Central memory CD4-positive, alpha-beta T cell (primary cell): ENCODE measurements at places on chromosomes 2 and 18.

- no peak for DNase-seq
Observed at GRCh38 chr2:240168041-240168440, 27.6 kb upstream of the OTOS start.

GRCh38 chr2:204486805-204487204, 58.5 kb upstream of the PARD3B start:
- no peak for DNase-seq

DNA sequence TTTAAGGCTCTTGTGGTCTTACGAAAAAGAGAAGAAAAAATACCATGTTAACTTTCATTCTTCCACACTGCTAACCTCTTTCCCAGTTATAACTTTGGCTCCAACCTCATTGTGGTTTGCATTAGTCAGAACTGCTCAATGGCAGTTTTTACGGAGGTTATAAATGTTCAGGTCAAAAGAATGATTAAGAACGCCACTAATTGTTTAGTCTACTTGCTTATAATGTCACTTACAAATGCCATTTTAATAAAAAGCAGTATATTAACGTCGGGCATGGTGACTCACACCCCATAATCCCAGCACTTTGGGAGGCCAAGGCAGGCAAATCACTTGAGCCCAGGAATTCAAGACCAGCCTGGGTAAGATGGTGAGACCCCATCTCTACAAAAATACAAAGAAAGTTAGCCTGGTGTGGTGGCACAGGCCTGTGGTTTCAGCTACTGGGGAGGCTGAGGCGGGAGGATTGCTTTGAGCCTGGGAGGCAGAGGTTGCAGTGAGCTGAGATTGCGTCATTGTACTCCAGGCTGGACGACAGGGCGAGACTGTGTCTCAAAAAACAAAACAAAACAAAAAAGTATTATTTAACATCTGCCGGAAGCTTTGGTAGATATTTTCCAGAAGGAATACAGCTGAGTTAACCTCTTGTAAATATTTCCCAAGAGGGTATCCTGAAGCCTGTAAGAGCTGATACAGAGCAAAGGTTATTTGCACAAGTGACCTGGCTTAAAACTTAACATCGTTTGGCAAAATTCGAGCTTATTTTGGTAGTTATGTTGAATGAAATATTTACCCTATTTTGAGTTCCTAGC, 5.1 kb downstream of the AGPS start:
- no peak for DNase-seq

GRCh38 chr2:228056293-228057097, 125.0 kb downstream of the SPHKAP start:
- no peak for DNase-seq

DNA sequence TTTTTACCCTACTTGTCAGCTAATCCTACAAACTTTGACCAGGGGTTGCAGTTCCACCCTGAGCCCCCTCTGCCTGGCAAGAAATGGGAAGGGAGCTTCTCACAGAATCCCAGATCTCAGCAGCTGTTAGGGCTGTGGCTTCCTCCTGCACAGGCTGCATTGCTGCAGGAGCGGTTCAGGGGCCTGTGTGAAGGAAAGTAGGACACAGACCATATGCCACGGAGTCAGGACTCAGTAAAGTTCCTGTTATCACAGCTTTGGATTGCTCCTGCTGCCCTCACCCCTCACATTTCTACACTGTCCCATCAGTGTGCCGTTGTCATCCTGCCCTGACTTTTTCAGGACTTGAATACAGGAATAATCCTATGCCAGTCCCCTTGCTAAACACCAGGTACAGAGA, 62.8 kb upstream of the SP3 start:
- no peak for DNase-seq

GRCh38 chr2:29509397-29509796, 394.2 kb downstream of the CLIP4 start:
- DNase-seq = no peak

GRCh38 chr2:82837588-82838304, 1621.3 kb downstream of the SUCLG1 start:
- DNase-seq = no peak

DNA sequence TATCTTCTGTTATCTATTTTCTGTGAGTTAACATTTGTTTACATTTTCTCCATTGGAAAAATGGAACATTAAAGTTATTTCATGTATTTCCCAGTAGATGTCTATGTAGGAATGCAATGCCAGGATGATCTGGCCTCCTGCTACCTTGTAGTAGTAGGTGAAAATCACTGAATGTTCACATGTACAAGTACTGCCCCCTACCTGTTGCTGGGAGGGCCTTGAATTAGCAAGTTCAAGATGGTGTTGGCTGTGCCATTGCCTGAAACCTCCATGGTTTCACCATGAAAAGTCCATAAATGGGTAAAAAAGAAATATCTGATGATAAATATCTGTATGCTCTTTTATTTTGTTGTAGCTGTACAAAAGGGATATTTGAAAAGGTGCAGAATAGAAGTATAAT, 30.7 kb downstream of the XRCC5 start:
- peak; percentile 33 for DNase-seq

GRCh38 chr18:44507729-44508325, 172.9 kb upstream of the SETBP1 start:
- no peak for DNase-seq

GRCh38 chr2:39228413-39229209, 15.2 kb downstream of the CDKL4 start:
- no peak for DNase-seq

GRCh38 chr2:28544922-28545589, 49.2 kb downstream of the PLB1 start:
- peak; percentile 48 for DNase-seq

GRCh38 chr18:39702888-39703287, 2137.3 kb upstream of the CELF4 start:
- no peak for DNase-seq

GRCh38 chr2:128412181-128412871, 93.7 kb upstream of the HS6ST1 start:
- no peak for DNase-seq

DNA sequence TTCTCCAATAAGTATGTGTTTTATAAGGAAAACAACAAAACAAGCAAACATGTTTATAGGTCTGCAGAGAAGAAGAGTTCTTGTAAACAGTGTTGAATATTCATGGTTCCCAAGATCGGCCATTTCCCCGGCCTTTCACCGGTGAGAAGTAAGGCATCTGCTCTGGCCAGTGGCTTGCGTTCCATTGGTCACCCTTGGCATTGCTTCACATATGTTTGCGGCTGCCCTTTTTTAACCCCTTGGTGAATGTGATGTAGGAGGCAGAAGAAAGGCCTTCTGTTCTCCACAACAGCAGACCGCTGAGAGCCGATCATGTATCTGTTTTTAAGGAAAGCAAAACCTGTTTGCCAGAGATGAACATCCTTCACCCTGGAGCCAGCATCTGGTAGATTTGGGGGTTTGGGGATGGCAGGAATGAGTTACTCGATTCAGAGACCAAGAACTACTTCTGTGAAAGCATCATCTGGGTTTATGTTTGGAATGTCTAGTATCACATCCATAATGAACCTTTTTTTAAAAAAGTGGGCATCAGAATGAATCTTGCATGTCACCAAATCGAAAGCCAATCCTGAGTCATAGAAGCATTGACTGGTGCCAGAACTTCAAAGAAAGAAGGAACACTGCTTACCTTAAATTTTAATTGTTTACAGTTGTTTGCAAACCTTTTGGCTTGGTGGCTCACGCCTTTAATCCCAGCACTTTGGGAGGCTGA, 112.3 kb downstream of the AGAP1 start:
- no peak for DNase-seq

DNA sequence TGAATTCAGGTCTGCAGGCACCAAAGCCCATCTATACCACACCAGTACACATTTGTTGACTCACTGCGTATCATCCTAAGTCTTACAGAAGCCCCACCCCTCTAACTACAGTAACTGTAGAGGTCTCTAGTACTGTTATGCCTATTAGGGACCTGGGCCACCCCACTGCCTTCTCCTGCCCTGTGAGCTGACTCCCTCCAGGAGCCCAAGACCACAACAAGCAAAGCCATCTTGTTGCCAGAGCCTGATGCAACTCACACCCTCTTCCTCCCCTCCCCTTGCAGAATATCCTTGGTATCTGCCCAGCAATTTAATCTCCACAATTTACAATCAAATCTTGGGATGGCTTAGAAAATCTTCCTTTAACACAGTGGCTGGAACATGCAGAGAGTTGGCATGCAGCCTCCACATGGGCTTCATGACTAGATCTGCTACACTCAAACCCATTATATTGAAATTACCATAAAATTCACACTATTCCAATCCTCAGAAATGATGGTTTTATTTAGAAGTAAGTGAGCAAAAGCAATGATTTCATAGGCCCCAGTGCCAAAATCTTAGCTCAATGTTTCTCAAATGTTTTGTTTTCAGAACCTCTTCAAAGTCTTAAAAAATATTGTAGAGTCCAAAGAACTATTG, 17.7 kb upstream of the CYP1B1 start:
- DNase-seq = no peak

DNA sequence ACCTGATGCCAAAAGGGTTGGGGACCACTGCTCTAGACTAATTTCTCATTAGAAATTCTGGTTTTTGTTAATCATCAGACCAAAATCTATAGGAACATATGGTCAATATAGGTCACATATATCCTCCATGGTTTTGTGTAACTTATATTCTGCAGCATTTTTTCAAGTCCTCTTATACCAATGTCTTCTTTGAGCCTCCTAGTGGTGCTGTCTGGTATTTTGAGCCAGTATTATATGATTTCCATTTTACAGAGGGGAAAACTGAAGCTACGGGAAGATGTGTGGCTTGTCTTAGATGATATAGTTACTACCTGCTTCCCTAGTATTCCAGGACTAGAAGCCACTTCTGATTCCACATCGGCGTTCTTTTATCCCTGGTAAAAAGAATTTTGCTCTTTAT, 13.8 kb downstream of the MAPK4 start:
- no peak for DNase-seq

DNA sequence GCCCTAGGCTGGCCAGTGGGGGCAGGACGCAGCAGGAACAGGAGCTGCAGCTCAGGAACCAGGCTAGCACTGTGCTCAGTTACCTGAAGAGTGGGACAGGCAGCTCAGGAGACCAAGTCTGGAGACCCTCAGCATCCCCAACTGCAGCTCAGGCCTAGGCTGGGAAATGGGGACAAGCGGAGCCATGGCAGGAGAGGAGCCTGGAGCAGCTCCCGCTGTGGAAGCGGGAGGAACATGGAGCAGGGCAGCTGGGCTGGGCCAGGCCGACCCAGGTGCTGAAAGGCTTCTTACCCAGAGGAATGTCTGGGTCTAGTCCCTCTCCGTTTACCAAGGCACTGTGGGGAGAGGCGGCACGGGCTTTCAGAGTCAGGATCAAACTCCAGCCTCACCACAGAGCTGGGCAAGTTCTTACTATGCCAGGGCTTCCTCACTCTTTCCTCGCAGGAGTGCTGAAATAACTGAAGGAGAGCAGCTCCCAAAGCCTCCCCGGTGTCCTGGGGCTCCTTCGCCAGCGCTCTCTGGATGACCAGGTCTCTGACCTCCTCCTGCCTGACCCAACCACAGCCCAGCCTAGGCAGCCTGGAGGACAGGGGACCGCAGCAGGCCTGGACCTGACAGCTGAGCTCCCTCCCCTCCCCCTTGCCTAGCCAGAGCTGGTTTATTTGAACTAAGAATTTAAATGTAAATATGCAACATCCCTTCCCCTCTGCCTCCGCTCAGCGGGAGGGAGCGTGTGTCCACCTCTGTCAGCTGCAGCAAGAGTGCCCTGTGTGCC, 247.8 kb upstream of the SIX2 start:
- DNase-seq = no peak

DNA sequence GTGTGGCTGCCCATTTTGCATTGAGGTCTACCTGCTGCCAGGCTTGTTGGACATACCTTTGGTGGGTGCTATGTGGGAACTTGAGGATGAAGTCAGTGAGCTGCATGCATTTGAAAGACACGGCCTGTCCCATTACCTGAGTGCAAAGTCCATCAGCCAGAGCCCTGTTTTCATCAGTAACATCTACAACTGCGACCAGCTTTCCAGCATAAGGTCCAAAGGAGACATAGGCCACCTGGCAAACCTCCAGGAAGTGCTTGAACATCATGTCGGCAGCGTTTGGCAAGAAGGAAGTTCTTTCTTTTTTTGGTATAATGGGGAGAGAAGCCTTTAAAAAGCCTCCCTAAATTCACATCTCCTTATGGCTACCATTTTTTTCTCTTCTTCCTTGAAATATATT, 143.1 kb downstream of the FAM161A start:
- no peak for DNase-seq

- no peak for DNase-seq
Observed at GRCh38 chr2:44718431-44718830, 223.1 kb upstream of the SIX3 start.

- DNase-seq = no peak
Observed at GRCh38 chr2:101884423-101884822, 107.3 kb upstream of the IL1R2 start.

DNA sequence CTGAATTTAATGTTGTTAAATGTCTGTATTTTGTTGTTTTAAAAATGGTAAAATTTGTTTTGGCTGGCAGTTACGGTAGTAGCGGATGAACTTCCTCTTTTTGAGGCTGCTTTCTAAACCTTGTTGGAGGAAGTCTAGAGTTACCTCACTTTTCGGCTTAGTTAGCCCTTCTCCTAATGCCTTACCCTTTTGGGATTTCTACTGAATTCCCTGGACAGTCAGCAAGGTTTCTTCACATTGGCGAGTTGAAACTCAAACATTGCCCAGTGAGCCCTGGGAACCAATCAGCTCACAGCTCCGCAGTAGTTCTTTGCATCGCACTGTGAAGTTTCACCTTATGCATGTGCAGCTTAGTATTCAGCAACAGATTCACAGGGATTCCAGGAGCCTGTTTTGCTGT, 55.2 kb downstream of the TMEM247 start:
- DNase-seq = no peak
